ENCODE measurements at places on chromosomes 7 and 10.

DNA sequence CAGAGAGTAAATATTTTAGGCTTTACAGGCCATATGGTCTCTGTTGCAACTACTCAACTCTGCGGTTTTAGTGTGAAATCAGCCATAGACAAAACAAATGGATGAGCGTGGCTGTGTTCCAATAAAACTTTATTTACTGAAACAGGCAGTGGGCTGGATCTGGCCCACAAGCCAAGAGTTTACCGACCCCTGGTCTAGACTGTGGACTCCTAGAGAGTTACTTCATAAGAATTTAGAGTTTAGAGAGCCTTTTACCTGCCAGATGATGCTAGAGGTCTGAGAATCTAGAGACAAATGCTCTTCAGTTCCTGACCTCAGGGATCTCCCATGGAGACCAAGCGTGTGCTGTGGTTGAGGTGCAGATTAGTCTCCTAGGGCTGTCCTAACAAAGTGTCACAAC lies 174.8 kb downstream of the PTEN start:
- DNase-seq = no peak

- DNase-seq = no peak
Observed at GRCh38 chr10:72709041-72709440, 17.1 kb downstream of the MCU start.

GRCh38 chr7:74185636-74186035 lies 11.5 kb downstream of the EIF4H start:
- no peak for DNase-seq

GRCh38 chr7:149768931-149769330 lies 4.5 kb downstream of the ZNF467 start:
- no peak for DNase-seq

DNA sequence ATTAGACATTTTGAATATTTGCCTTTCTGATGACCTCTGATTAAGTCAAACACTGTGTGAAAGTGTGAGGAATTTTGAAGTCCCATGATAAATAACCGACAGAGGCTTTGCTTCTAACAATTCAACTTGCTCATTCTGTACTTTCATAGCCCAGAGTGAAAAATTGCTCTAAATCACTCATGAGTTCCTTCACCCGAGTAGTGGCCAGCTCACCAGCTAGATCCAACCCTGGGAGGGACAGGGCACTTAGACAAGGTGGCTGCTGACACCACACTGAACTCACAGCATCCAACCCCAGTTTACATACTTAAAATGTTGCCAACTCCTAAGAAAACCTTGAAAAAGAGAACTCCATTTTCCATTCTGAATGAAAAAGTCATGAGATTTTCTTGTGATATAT lies 80.0 kb upstream of the LYZL1 start:
- DNase-seq = no peak

DNA sequence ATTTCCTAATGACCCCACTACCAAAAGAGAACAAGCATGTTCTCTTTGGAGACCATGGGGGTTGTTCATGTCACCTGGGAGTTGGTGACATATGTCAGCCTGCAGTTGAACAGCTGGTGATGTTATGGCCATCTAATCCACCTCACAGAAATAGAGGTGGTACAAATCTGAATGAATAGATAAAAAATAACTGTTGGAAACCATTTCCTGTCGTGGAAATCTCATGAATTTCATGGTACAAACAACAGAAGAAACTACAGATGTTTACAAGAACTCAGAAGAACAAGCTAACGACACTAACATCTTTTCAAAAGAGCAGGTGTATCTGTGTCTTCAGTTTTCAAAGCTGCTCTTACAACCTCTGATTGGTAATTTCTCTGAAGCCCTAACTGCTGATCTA lies 81.3 kb downstream of the RAPGEF5 start:
- DNase-seq = no peak

- DNase-seq = no peak
Observed at GRCh38 chr10:93072713-93073538, 767 bp upstream of the CYP26A1 start.

GRCh38 chr7:2065528-2065927 lies 167.2 kb downstream of the MAD1L1 start:
- no peak for DNase-seq

DNA sequence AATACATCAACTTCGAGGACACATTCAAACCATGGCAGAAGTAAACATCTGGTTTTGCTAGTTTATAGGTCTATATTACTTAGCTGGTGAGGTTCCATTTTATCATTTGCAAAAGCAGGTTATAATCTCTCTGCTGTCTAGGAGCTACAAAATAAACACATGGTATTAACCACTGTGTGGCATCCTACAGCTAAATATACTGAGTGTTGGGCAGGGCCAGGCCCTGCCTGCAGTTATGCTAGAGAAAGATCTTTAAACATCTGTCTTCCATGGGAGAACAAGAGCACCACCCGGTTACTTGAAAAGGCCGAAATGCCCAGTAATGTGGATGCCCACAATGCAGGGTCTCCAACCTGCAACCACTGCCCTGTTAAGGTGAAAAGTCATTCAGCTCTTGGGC lies 20.6 kb upstream of the FKBP9 start:
- DNase-seq = no peak

GRCh38 chr7:138630059-138630610 lies 71.0 kb downstream of the SVOPL start:
- DNase-seq = no peak
